IPS-NIHi11 (cell line): ENCODE measurements at places on chromosomes 12 and 14.

DNA sequence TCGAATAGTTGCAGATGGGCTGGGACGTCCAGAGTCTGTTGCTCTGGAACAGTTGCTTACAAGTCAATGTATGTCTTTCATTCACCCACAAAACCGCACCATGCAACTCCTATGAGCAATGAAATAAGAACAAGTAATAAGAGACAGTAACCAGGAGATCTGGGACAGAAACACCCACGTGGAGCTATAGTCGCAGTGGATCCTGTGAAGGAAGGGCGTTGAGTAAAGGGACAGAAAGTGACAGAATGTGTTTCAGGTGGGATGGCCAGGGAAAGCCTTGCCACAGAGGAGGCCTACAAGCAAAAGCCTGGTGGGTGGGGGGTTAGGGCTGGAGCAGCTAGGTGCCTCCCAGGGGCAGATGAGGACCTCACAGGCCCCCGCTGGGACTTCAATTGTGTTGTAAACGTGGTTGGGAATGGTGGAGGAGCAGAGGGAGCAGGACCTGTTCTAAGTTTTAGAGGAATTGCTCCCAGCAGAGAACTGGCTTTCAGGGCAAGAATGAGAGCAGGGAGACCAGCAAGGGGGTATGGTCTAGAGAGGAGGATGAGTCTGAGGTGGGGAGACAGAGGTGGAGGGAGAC lies 86.7 kb upstream of the FZD10 start:
- no peak for DNase-seq

DNA sequence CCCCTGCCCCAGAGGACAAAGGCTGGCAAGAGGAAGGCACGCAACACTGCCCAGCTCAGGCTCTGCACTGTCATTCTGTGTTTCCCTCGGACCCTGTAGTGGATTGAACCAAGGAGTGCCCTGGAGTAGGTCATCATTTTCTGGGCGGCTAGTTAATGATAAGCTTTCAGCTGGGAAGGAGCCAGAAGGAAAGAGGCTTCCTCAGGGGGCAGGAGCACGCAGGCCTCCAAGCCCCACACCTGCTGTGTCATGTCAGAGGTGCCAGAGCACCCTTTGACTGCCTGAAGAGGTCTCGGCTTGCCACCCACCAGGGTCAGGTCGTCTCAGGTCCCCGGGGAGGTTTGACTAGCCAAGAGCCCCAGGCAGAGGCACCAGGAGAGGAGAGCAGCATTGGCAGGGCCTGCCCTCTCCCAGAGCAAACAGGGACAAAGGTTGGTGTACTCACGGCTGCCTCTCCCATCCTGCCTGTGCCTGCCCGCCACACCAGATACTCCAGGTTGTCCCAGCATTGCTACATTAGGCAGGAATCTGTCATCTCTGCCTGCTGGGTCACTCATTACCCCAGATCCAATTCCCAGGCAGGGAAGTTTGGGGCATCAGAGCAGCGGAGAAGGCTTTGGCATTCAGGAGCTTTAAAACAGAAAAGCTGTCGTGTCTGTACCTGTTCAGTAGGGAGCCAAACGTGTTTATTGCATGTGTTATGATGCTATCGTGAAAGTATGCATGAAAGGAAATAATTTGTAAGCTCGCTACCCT lies 33.5 kb upstream of the ATP2A2 start:
- no peak for DNase-seq

DNA sequence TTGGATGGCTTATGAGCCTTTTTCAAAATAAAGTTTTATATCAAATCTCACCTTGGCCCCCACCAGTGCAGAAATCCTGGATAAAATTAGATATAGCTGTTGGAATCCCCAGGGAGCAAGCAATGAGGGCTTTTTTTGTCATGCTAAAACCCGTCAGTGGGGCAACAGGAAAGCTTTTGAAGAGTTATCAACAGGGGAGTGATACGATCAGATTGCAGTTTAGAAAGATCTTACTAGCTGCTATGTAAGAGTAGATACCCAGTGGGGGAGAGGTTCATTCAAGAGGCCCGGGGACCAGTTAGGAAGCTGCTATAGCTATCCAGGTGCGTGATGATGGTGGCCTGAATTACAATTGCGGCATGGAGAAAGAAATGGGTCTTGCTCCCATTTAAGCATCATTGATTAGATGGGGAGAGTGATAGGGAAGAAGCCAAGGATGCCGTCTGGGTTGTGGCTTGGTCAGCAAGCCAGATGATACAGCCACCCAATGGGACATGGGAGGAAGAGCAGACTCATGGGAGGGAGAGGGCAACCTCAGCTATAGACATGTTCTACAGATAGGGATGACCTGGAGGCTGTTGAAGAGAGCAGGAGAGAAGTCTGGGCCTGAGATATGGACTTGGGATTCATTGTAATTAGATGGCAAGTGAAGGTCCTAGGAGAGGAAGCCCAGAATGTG lies 272.4 kb downstream of the DPF3 start:
- DNase-seq: peak; percentile 47

DNA sequence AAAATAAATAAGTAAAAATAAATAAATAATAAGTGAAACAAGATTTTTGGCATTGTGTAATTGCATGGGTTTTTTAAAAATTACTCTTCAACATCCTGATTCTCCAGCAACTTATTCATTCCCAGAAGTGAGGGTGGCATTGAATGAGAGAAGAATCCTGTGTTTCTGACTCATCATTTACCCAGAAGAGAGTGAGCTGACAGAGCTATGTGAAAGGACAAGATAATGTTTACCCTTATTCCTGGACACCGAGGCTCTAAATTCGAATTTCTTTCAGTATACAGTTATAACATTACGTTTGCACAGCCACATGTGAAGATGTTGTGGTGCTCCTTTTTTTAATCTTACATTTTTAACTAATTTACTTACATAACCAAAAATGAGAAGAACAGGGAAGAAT lies 36.4 kb downstream of the BBS10 start:
- no peak for DNase-seq

- DNase-seq: peak; percentile 99
Measured at GRCh38 chr14:34714320-34715126, at the start of gene CFL2. Gene CFL2, minus strand, starts transcription at chr14:34714593. Its CDS starts 53 bp downstream, at chr14:34714540.

DNA sequence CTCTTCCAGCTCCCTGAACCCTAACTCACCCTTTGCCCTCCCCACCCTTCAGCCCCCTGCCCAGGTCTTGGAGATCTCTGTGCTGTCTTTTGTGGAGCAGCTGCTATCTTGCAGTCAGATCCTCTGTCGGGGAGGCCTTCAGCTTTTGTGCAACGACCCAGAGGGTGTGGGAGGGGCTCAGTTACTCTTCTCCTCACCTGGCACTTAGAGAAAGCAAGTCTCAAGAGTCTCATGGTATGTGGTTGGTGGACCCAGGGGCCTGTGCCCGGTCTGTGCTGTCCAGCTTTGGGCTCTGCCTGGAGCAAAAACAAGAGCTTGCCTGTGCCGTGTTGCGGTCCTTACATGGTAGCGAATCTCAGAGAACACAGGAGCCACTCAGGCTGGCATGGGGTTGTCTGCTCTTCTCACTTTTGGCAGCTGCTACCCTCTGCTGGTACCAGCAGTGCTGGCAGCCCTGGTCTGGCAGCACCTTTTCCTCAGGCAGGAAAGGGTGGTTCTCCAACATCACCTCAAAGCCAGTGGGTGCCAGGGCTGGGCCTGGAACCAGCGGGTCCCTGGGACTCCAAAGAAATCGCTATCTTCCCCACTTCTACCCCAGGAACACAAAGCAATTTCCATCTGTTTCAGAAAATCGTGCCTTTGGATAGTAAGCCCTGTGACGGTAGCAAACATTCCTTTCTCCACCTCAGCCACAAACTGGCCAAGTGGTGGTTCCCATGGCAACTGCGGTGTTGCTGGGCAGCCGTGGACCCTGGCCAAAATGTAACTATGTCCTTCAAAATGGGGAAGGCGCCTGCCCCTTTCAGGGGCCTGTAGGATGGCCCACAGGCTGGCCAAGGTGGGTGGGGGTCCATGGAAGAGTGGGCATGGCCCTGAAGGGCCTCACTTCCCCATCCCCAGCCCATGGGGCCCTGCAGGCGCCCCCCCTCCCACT lies 90.0 kb downstream of the RIN3 start:
- peak; percentile 60 for DNase-seq

- DNase-seq: no peak
Measured at GRCh38 chr12:132734206-132734605, 23.6 kb downstream of the PGAM5 start.

GRCh38 chr14:75011356-75011994 lies 8.8 kb downstream of the EIF2B2 start:
- no peak for DNase-seq
